ENCODE measurements at places on chromosomes 11 and 22.

DNA sequence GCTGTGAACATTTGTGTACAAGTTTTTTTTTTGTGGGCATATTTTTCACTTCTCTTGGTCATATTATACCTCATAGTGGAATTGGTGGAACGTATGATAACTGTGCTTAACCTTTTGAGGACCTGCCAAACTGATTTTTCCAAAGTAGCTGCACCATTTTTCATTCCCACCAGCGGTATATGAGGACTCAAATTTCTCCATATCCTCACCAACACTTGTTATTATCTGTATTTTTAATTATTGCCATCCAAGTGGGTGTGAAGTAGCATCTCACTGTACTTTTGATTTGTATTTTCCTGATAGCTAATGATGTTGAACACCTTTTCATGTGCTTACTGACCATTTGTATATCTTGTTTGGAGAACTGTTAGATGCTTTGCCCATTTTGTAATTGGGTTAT, 47.8 kb downstream of the CCDC15 start:
- no peak for DNase-seq

- no peak for DNase-seq
Measured at GRCh38 chr11:79466411-79466810, 25.6 kb upstream of the TENM4 start.

- DNase-seq, result no peak
Measured at GRCh38 chr11:65502555-65503367, 3.9 kb downstream of the MALAT1 start.

- DNase-seq, result no peak
Measured at GRCh38 chr11:132064987-132065620, 694.7 kb downstream of the NTM start.

DNA sequence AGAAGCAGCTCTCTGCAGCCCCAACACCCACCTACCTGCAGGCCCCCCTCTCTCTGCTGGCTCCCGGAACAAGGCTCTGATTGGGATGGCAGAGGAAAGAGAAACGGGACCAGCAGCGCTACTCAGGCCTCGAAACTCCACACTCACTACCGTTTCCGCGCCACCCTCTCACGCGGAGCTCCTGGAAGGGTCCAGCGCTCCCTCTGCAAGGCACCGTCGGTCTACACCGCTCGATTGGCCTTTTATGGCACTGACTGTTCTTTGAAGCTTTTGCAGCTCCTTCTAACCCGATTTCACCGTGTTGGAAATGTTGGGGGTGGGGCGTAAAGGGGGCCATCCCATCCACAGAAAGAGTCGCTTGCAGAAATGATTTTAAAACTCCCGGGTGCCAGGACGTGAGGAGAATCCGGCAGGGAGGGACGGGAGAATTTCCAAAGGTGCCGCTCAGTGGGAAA, 323 bp upstream of the PANX1 start:
- peak; percentile 46 for DNase-seq

- no peak for DNase-seq
Measured at GRCh38 chr11:45050111-45050510, 96.3 kb upstream of the PRDM11 start.

DNA sequence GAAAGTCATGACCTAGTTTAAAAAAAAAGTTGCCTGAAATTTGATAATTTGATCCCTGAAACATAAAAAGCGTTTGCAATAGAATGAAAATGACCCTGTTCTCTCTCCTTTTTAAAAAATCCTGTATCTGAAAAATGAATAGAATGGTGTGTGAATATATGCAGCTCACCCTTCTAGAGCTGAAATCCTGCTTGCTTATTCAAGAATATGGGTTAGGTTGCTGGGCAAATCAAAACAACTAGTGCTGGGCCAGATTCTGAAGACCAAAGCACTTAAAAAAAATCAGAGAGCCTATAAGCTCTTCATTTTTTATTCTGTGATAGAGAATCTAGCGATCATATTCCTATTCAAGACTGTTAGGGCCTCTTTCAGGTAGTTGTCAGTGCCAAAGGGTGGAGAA, 131.6 kb downstream of the MPPED2 start:
- DNase-seq, result no peak

- peak; percentile 65 for DNase-seq
Measured at GRCh38 chr11:35305670-35306382, 113.5 kb downstream of the SLC1A2 start.

DNA sequence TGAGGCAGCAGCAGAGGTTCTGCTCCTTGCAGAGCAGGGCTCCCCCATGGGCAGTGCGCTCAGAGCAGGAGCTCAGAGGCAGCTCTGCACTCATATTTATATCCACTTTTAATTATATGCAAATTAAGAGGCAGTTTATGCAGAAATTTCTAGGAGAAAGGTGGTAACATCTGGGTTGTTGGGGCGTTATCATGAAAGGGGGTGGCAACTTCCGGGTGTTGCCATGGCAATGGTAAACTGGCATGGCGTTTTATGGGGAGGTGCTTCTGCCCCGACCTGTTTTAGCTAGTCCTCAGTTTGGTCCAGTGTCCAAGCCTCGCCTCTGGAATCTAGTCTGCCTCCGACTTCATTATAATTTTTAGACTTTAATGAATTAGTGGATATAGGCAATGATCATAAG, 1191.7 kb downstream of the TBC1D22A start:
- DNase-seq, result no peak

DNA sequence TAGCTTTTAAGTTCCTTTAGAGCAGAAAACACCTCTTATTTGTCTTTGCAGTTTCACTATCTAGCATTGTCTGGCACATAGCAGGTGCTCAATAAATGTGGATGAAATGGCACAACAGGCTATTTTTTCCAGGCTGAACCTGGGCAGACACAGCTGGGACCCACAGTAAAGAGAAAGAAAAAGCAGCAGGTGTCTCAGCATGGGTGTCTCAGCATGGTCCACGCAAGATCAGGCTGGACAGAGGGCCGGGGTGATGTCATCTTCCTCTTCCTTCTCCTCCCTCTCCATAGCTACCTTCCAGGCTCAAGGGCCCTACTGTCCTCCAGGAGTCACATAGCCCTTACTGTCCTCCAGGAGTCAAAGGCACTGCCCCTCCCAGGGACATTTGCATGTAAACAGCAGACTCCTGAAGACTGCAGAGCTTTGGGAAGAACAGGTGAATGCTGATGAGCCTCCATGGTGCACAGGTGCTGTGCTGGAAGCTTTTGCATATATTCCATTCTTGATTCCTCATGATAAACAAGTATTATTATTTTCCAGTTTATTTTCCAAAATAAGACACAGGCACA, 65.2 kb downstream of the DSCAML1 start:
- DNase-seq, result peak; percentile 30

DNA sequence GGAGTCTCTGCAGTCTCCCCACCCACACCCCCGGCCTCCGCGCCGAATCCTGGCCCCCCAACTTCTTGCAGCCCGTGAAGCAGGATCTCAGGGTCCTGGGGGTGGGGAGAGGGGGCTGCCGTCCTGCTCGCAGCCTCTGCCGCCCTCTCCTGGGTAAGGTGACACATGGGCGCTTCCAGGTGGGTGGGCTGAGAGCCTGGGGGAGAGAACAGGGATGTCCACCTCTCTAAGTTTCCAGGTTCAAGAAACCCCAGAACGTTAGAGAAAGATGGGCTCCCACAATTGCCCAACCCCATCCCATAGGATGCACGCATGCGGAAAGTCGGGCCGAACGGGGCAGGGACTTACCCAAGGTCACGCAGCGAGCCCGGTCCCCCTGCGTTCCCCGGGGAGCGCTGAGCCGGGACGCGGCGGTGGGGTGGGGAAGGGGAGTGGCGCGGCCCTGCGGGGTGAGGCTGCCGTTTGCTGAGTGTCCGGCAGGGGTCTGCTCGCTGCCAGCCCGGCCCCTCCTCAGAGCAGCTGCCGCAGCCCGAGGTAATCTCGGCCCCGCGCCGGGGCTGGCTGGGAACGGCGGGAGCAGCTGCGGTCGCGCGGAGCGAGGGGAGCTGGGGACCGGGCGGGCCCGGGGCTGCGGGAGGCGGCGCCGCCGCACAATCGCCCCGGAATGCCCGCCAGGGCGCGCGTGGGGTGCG, 705 bp upstream of the CAPN1 start:
- DNase-seq, result peak; percentile 86

DNA sequence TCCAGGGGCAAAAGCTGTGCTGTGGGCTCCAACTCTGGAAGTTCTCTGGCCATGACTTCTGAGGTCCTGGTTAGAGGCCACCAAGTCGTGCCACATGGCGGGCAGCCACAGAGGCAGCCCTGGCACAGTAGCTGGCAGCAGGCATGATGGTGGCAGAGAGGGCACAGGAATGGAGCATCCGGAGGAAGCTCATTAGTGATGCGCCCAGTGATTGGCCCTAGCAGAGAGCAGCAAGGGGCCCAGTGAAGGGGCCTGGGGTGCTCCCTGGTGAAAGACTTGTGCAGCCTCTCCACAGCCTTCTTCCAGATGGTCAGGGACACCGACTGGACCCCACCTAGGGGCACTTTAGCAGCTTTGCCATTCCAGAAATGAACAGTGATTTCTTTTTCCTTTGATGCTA, 7.0 kb downstream of the C11orf16 start:
- no peak for DNase-seq

DNA sequence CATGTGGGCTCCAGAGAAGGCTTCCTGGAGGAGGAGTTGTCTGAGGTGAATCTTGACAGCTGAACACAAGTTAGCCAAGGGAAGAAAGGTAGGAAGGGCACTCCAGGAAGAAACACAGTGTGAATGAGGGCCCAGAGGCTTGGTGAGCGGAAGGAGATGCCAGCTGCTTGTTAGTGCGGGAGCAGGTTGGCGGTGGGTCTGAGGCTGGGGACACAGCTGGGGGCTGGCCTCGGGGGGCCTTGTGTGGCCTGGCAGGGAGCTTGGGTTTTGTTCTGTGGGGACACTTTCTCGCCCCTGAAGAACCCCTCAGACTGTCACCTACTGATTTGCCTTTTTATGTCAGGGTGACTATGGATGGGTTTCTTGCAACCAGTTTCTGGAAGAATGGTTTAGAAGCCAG, 160.0 kb downstream of the ST3GAL4 start:
- DNase-seq, result no peak

DNA sequence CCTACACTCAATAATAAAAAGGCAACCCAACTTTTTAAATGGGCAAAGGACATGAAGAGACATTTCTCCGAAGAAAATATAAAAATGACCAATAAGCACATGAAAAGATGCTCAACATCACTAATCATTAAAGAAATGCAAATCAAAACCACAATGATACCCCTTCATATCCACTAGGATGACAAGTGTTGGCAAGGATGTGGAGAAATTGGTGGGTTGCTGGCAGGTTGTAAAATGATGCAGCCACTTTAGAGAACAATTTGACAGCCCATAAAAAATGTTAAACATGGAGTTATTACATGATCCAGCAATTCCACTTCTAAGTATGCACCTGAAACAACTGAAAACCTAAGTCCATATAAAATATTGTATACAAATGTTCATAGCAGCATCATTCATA, 73.2 kb upstream of the LMO2 start:
- no peak for DNase-seq

DNA sequence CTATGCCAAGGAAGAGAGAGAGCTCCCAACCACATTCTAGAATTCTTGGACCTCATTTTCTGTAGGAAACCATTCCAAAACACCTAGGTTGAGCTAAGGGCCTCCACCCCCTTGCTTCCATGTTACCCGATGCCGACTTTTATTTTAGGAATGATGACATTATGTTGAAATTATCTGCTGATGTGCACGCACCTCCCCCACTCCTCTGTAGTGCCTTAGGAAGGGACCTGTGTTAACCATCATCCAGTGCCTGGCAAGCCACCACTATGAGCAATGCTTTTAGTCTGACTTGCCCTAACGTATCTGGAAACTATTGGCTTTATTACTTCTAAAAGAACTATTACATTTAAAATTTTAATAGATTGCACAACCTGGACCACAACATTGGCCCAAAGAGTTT, 42.1 kb downstream of the NCAPD3 start:
- DNase-seq, result no peak

DNA sequence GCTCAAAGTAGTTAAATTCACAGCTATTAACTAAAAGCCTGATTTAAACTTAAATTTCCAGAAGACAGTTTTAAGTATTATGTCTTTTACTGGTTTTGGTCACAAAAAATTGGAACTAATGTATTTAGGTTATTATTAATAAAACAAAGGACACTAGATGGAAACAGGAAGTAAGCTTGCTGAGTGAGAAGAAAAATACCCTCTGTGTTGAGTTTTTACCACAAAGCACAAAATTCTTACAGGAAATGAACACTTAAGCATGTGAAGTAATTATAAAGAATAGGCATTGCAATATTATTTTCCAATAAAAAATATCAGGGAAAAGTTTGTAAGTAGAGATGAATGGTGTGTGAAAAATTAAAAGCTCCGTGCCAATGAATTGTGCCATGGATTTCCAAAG, 46.3 kb downstream of the PIK3C2A start:
- DNase-seq, result no peak

Measured in WTC11 (cell line).